ENCODE measurements at places on chromosomes 11 and 22.
A peak's percentile ranks its signal among the peaks of the same experiment; 100 is the strongest.

GRCh38 chr11:69774354-69775162 is 583 bp downstream of the FGF4 start:
- DNase-seq: no peak

GRCh38 chr11:130738611-130739010 is 177.7 kb downstream of the SNX19 start:
- DNase-seq: peak; percentile 91

DNA sequence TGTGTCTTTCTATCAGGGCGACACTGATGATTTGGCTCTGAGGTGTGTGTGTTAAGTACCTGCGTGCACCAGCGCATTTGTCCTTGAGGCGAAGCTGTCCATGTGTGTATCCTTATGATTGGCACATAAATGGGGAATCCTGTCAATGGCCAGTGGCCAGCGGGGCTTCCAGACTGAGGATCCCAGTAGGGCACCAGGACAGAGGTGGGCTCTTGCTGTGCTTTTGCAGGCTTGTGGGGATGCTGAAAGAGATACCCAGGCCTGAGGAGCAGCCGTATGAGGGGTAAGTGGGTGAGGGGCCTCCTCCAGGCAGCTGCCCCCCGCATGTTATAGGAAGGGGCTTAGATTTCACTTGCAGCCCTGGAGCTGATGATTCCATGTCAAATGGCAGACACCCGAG is 156.8 kb downstream of the ST3GAL4 start:
- DNase-seq: no peak

- DNase-seq: peak; percentile 83
Measured at GRCh38 chr11:10325277-10326011, 20.6 kb downstream of the ADM start.

GRCh38 chr11:95584589-95584988 is 205.0 kb downstream of the FAM76B start:
- DNase-seq: no peak

- DNase-seq: peak; percentile 89
Measured at GRCh38 chr11:5367448-5368074, 16.1 kb upstream of the OR51M1 start.

DNA sequence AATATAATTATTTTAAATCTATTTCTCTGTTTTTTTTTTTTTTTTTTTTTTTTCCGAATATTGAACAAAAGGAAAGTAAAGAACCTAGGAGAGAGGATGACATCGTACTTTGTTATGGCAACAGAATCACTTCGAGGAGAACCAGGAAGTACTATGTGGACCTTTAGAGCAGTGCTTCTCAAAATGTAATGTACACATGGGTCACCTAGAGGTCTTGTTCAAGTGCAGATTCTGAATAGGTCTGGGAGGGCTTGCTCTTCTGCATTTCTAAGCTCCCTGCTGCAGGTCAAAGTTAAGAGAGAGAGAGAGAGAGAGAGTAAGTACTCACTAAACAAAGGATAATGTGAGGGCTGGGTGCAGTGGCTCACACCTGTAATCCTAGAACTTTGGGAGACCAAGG is 419.5 kb upstream of the TENM4 start:
- no peak for DNase-seq

DNA sequence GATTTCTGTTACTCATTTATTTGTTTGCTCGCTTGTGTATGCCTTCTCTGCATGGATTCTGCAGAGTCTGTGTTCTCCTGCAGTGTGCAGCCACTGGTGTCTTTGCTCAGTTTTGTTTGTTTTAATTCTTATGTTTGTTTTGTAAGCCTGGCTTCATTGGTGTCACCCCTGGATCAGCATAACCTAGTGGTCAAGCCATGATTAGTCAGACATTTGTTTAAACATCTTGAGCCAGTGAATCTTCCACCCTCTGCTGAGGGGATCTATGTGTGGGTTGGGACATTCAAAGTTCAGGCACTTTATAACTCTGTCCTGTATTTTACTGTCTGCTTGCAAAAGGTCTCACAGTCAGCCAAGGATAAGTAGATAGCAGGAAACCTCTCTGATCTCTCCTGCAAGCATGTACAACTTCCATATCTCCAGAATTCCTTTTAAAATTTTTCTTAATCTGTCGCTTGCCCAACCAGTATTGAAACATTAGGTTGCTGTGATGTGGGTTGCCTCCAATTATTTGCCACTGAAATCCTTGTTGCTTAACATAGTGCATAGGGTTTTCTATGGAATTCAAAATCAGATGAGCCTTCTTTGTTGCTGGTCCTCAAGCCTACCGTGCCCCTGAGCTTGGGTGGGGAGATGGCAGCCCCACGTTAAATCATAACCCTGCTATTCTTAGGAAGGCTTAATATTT is 86.8 kb downstream of the KCNQ1OT1 start:
- no peak for DNase-seq

GRCh38 chr11:45341372-45341771 is 55.2 kb upstream of the SYT13 start:
- DNase-seq: no peak

GRCh38 chr11:69468911-69469885 is 12.3 kb upstream of the LINC01488 start:
- no peak for DNase-seq

DNA sequence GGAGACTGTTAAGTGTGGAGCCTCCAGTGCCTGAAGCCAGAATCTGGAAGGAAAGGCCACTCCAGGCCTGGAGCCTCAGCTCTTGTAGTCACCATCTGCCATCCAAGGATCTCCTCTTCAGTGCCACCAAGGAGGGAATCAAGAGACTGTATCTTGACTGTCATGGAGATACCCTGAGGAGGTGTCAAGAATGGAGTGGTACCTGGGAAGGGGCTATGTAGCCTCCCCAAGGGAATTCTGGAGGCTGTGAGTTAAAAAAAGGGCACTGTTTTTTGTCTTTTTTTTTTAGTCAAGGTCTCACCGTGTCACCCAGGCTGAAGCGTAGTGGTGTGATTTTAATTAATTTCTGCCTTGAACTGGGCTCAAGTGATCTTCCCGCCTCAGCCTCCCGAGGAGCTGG is 3.2 kb upstream of the C22orf15 start:
- DNase-seq: no peak

DNA sequence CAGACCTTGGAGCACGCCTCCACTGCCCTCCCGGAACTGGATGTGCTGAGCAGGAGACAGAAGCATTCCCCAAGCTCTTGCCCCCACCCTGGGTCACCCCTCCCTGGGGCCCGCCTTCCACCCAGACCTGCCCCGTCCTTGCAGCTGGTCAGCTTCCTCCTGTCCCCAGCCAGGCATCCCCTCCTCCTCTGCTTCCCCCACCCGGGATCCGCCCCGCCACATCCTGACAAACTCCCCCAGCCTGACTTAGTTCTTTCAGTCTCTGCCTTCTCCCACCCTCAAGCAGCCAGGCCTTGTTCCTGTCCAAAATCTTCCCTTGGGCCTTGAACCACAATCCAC is 1.1 kb upstream of the PLXNB2 start:
- no peak for DNase-seq

DNA sequence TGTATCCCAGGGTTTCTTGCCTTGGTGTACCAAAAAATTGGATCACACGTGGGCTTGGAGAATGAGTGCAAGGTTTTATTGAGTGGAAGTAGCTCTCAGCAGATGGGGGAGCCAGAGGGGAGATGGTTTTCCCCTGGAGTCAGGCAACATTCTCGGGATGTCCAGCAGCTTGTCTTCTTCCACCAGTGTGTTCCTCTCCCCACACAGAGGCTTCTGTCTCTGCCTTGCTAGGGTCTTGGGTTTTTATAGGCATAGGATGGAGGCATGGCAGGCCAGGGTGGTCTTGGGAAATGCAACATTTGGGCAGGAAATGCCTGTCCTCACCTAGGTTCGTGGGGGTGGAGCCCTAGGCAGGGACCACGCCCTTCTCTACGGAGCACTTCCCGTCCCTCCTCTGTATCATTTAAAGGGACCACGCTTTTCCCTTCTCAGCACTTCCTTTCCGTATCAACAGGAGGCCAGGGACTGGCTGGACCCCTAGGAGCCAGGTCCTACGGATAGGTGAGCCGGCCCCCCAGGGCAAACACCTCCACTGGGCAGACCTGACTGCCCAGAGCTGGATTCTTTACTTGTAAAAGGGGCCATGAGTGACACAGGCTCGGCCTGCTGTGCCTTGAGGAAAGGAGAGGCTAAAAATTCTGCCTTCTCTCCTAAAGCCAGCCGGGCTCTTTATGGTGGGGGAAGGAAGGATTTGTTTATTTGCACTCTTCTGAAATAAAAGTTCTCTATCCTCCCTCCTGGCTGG is 55.3 kb upstream of the CCDC188 start:
- peak; percentile 22 for DNase-seq

DNA sequence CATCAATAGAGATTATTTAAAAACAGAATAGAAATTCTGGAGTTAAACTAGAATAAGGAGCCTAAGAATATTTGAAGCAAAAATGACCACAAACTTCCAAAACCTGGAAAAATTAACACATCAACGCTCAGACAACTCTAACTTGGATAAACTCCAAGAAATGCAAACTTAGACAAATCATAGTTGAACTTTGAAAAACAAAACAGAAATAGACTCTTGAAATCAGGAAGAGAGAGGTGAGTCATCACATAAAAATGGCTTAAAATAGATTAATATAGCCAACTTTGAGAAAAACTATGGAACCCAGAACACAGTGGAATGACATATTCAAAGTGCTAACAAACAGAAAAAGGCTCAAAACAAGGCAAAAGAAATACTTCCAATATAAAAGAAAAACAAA is 974.2 kb downstream of the JRKL start:
- peak; percentile 66 for DNase-seq

GRCh38 chr11:38990841-38991240 is 2392.8 kb upstream of the RAG2 start:
- DNase-seq: no peak

- DNase-seq: no peak
Measured at GRCh38 chr11:76863196-76863777, 2.6 kb downstream of the ACER3 start.

GRCh38 chr11:102112509-102112821 is 2.2 kb downstream of the YAP1 start:
- DNase-seq: peak; percentile 25

- DNase-seq: no peak
Measured at GRCh38 chr22:46062971-46063631, 86.1 kb upstream of the WNT7B start.

GRCh38 chr22:38715852-38716251 is 10.1 kb downstream of the GTPBP1 start:
- no peak for DNase-seq

DNA sequence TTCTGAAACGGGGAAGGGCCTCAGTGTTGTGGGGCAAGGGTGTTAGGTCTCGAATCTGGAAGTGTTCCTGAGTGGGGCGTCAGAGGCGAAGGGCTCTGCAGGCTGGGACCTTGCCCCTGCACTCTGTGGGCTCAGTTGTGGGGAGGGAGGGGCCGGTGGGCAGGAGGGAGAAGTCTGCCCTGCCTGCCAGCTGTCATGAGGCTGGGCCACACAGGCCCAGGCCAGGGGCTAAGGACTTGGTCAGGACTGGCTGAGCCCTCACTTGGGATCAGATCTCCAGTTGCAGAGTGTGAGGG is at the start of gene CRACR2B:
TSS of gene CRACR2B (plus strand) at position 23 of the 296 bp plus-strand sequence. CDS start 689 bp downstream, outside the sequence.
- no peak for DNase-seq

DNA sequence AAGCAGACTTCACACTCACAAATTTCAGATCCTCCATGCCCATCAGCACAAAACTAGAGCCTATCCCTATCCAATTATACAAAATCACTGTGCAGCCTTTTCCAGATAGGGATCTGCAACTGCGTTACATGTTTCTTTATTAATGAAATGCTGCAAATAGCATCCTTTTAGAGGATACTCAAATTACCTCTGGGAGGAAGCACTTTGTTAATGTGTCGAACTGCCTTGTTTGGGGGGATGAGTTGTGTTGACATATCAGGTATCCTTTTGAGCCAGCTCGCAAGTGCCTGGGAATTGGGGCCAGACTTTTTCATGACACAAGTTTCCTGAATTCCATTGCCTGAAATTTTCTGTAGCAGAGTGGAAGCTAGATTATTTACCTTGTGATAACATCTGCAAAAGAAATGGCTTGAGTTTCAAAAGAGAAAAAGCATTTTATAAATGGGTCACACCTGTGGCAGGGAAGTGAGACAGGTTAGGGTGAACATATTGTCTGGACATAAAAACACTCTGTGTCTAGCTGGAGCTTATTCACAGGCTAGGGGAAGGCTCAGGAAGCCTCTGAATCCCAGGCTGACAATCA is 299.1 kb upstream of the MTNR1B start:
- DNase-seq: no peak

DNA sequence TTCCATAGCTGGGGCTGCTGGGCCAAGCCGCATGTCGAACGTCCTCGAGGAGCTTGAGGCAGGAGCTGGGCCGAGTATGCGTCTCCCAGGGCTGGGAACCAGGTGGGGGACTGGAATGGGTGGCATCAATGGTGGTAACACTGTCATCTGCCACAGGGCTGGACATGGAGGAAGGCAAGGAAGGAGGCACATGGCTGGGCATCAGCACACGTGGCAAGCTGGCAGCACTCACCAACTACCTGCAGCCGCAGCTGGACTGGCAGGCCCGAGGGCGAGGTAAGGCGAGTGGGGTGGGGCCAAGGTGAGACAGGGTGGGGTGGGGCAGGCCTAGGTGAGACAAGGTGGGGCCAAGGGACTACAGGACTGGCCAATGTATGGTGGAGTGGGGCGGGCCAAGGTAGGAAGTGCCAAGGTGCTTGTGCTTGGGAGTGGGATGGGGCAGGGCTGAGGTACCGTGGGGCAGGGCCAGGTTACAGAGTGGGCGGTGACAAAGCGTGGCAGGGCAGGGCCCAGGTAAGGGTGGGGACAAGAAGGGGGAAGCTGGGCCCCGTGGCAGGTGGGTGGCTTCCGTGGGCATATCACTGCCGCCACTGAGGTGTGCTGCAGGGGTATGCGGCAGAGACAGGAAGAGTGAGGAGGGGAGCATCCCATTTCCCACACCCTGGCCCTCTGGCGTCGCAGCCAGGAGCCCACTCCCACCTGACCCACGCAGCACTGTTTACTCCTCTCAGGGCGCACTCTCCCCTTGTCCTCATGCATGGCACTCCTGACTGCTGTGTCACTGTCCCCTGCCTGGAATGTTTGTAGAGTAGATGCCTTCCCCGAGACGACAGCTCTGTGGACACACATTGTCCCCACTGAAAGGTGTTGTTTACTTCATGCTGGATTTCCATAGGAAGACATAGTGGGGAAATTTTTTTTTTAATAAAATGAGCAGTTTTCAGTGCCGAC is 27.5 kb upstream of the DGCR8 start:
- DNase-seq: no peak

DNA sequence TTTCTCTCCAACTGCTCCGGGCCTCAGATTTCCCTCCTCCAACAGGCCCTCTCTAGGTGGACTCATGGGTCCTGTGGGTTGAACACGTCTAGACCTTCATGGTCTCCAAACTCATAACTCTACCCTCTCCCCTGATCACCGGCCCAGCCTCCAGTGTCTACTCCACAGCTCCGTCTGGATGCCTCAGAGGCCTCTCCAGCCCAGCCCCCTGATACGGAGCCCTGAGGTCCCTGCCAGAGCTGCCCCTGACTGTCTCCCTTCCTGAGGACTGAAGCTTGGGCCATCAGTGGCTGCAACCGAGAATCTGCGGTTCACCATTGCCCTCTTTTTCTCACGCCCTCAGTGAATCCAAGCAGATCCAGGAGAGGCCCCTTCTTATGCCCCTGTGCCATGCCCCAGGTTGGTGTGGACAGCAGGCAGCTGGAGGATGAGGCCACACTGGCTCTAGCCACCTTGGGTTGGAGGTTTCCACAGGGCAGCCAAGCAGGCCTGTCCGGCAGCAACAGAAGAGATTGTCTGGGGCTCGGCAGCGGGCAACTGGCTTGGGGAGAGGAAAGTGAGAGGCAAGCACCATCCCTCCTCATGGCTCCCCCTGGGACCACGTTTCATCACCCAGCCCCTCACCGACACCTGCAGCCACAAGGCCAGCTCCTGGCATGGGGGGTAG is 104.6 kb upstream of the FGF3 start:
- no peak for DNase-seq
